ENCODE measurements at places on chromosomes 3 and 15.

DNA sequence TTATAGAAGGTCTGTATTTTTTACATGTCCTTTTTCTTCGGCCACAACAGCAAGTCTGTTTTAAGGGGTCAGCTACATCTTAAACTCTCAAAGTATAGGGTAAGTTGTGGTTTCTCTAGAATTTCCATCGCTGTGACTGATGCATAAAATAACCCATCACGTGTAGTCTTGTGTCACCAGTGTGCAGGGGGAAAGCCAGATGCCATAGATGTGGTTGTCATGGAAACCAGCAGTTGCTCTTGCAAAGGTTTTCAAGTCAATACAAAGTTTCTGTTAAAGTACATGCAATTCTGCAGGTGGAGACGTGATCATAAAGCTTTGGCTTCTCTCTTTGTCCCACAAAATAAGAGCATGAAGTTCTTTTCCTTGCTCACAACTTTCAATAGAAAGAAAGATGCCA lies 210.3 kb upstream of the ONECUT1 start:
- DNase-seq, result no peak

DNA sequence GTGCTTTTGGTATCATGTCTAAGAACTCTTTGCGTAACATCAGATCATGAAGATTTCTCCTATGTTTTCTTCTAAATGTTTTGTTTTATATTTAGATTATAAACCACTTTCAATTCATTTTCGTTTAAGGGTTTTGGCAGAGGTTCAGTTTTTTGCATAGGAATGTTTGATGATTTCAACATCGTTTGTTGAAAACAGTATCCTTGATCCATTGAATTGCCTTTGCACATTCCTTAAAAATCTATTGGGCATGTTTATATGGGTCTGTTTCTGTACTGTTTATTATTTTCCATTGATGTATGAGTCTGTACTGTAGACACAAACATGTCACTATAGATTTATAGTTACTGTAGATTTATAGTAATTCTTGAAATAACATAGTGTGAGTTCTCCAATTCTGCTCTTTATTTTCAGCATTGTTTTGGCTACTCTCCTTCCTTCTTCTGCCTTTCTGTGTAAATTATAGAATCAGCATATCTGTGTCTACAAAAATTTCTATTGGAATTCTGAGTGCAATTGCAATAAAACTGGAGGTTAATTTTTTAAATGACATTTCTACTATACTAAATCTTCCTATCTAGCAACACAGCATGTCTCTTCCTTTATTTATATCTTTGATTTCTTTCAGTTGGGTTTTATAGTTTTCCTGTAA lies 374.0 kb downstream of the SV2B start:
- no peak for DNase-seq

- no peak for DNase-seq
Observed at GRCh38 chr3:84140631-84141030, 818.2 kb upstream of the CADM2 start.

GRCh38 chr3:117411971-117412370 lies 702.4 kb downstream of the TUSC7 start:
- DNase-seq, result no peak

All from T-helper 2 cell (primary cell).